ENCODE measurements at places on chromosomes 16 and 17.

- no peak for DNase-seq
Measured at GRCh38 chr16:21600031-21600773, 825 bp downstream of the METTL9 start.

- DNase-seq = no peak
Measured at GRCh38 chr16:27678955-27679354, 129.0 kb downstream of the KATNIP start.

- no peak for DNase-seq
Measured at GRCh38 chr16:31371619-31372484, 16.9 kb downstream of the ITGAX start.

- no peak for DNase-seq
Measured at GRCh38 chr17:48416971-48417370, 13.0 kb downstream of the SKAP1 start.

GRCh38 chr16:4477966-4478365, 1.8 kb downstream of the HMOX2 start:
- no peak for DNase-seq

- DNase-seq = peak; percentile 90
Measured at GRCh38 chr17:6473128-6473767, 29.0 kb downstream of the PIMREG start.

DNA sequence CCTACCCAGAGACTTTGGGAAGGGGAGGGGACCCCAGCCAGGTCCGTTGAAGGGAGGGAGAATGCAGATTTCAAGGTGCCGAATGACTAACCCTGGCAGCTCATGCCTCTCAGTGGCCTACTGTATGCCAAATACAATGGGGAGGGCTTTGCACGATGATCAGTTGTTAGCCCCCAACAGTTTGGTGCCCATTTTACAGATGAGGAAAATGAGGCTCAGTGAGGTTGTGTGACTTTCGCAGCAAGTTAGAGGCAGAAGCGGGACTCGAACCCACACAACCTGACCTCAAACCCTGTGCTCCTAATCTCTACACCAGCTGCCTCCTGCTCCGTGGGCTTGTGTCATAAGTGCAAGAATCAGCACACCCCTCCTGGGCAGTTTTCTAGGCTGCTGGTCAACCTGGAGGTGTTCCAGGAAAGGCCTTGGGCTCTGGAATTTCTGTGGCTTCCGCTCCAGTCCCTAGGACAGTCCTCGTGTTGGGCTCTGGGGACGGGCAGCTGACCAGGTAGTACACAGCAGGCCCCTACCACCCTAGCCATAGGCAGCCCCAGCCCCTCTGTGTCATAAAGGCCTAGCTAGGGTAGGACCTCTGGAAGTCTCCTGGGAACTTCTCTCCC, 11.9 kb upstream of the NAGPA start:
- DNase-seq = no peak

GRCh38 chr16:77745972-77746371, 23.7 kb downstream of the NUDT7 start:
- DNase-seq = no peak

GRCh38 chr17:77427391-77427991, 286.7 kb downstream of the SEC14L1 start:
- DNase-seq = peak; percentile 95

GRCh38 chr17:40371261-40371929, 6.9 kb upstream of the GJD3 start:
- no peak for DNase-seq

DNA sequence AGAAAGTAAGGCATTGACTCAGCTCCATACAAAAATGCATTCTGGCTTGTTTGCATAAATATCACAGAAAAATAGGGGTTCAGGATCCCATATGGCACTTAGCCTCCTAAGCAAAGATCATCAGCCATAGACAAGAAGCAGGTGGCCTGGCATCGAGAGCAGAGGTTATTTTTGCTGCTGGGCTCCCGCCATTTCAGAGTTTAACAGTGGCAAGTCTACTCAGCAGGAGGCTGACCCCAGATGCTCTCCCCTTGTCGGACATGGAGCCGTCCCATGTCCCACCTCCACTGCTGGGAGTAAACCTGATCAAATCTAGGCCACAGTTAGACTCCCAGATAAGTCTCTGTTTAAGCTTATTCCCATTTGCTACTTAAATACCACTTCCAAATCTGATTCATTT, 269.1 kb downstream of the FTO start:
- DNase-seq = no peak

- DNase-seq = no peak
Measured at GRCh38 chr17:35368081-35368830, 5.2 kb downstream of the SLFN11 start.

DNA sequence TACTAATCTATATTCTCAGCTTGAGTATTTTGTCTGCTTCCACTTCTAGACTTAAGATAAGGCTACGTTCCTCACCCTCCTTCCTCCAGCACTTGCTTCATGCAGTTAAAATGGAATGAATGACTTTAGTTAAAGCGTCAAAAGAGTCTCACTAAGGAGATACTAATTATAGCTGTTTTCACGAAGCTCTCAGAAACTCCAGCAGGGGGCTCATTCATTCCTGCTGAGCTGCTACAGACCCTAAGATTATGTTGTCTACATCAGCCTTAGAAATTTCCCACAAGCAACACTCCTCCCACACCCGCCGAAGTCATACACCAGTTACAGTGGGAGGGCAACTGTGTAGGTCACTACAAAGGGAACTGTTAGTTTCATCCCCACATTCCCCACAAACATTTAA, 57.0 kb upstream of the KIFC3 start:
- no peak for DNase-seq

GRCh38 chr16:22898874-22899348, 84.9 kb downstream of the HS3ST2 start:
- peak; percentile 90 for DNase-seq

GRCh38 chr17:36721560-36722120, 120.3 kb downstream of the MRM1 start:
- DNase-seq = no peak

DNA sequence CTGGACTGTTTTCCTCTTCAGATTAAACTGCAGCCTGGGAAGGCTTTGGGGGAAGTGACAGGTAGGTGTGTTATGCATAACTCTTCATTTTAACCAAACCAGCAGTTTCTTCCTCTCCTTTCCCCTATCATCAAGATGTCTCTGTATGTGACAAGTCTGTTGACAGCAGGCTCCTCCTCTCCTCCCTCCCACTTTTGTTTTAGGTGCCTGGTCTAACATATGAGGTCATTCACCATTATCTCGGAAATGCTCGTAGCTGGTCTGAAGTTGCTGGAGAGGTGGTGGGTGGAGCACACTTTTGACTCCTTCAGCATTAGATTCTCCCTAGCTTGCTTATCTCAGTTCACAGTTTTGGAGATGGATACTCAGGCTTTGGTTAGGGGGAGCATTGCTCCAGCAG, 571.0 kb upstream of the EEF2KMT start:
- DNase-seq = no peak

GRCh38 chr16:2465653-2466415, 5.3 kb upstream of the NTN3 start:
- DNase-seq = no peak

- no peak for DNase-seq
Measured at GRCh38 chr17:61465550-61466237, 13.5 kb downstream of the TBX4 start.

DNA sequence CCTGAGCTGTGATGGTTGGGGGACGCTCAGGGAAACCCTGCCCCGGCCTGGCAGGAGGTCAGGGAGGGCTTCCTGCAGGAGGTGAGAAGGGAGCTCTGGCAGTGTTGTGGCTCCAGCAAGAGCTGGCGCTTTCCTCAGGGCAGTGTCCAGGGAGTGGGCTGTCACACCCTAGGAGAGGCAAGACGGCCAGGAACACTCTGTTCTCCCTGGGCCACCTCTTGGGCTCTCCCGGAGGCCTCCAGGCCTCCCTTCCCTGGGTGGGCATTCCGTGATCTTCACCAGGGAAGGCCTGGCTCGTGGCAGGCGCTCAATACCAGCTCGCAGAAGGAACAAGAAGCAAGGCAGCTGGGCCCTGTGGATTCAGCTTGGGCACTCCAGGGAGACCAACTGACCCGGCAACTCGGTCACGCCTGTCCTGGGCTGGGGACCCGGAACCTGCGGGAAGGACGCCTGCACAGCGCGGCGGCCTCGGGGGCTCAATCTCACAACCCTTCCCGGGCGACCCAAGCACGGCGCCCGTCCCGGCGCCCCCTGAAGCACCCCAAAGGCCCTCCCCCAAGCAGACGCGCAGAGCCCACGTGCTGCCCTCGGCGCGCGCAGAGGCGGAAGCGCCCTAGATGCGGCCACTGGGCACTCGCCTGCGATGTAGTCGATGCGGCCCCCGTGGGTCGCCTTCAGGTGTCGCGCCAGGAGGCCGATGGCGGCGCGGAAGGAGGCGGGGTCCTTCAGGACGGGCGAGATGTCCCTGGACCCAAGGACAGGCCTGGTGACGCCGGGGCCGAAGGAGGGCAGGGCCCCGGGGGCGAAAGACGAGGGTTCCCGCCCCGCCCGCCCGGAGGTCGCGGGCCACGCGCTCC, 588 bp downstream of the APRT start:
- DNase-seq = peak; percentile 71

GRCh38 chr17:17495536-17496188, 533 bp downstream of the RASD1 start:
- DNase-seq = peak; percentile 86

- DNase-seq = no peak
Measured at GRCh38 chr17:30524847-30525246, 47.6 kb downstream of the GOSR1 start.

- no peak for DNase-seq
Measured at GRCh38 chr17:61075988-61076387, 323.7 kb upstream of the TBX2 start.

DNA sequence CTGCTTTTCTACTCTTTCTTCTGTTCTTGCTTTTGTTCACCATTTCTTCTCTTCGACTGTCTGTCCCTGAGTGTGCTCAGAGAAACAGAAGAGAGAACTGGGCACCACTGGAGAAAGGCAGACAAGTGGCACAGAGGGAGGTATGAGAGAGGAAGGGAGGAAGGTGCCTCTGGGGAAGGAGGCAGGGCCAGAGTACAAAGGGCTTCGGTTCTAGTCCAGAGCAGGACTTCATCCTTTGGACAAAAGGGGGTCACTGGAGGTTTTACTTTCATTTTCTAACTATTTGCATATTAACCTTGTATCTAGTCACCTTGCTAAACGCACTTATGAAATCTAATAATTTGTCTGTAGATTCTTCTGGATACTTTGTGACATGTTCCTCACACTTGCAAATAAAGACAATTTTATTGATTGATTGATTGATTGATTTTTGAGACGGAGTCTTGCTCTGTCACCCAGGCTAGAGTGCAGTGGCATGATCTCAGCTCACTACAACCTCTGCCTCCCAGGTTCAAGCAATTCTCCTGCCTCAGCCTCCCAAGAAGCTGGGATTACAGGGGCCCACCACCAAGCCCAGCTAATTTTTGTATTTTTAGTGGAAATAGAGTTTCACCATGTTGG, 13.5 kb downstream of the ITGB4 start:
- no peak for DNase-seq

- no peak for DNase-seq
Measured at GRCh38 chr16:71610936-71611871, 14.8 kb upstream of the MARVELD3 start.

DNA sequence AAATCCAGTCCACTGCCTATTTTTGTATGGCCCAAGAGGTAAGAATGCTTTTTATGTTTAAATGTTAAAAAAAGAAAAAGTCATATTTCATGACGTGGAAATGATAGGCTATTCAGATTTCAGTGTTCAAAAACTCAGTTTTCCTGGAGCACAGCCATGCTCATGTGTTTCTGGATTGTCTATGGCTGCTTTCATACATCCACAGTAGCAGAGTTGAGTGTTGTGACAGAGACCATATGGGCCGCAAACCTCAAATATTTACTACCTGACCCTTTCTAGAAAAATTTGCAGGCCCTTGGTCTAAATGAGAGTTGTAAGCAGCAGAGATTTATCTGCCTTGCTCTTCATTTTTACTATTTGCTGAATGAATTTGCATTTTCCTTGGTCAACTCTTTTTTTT, 264.1 kb downstream of the CBLN1 start:
- no peak for DNase-seq

DNA sequence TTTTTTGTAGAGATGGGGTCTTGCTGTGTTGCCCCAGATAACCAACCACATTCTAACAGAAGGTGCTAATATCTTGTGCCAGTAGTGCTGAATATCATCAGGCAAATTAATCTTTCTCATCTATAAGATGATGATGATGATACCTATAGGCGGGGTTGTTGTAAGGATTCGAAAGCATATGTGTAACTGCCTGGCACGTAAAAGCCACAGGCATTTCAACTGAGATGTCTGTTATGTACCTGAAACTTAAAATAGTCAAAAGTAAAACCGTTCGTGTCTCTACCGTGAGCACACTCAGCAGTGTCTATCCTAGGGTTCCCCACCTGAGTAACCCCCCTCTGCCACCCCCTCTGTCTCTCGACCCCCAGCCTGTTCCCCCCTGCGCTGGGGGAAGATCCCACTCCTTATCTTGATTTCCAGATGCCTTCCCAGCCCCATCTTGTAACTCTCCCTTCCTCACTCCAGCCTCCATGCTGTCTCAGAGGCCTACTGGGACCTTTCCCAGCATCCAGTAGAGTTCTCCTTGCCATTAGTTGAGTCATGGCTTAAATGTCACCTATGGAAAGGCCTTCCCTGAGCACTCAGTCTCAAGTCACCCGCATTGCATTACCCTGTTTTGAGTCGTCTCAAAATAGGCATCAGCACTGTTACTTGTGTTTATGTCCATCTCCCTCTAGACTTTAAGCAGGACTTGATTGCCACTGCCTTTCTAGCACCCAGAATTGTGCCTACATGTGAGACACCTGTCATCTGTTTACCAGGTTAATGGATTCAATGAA, 34.1 kb downstream of the CDRT15 start:
- no peak for DNase-seq

DNA sequence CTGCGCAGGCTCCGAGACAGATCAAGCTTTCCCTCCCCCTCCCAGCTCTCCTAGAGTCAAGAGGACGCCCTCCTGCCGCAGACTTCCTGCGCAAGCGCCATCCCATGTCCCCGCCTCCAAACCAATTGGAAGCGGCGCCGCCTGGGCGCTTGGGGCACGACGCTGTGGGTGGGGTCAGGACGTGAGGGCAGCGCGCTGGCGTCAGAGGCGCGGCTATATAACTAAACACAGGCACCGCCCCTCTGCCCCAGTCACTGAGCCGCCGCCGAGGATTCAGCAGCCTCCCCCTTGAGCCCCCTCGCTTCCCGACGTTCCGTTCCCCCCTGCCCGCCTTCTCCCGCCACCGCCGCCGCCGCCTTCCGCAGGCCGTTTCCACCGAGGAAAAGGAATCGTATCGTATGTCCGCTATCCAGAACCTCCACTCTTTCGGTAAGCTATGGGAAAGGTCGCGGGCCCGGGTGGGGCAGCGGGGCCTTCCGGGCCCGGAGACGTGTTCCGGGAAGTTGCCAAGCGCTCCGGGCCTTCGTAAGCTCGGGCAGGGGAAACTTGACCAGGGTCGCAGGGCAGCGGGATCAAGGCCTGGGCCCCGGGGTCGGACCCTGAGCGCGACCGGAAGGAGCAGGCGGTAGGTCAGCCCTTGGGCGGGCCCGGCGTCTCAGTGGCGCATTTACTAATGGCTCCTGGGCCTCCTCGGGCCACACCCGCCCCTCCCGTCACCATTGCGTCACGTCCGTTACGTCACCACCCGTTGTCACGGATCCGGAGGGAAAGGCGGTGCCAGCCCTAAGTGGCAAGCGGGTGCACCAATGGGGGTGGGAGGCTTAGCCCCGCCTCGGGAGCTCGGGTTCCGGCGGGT, at the start of gene EIF1:
TSS of gene EIF1 (plus strand) at position 245 of the 856 bp plus-strand sequence. CDS start at position 399, 154 bp downstream.
- DNase-seq = peak; percentile 100

- DNase-seq = no peak
Measured at GRCh38 chr16:57401943-57402640, 2.5 kb upstream of the CCL17 start.

GRCh38 chr17:15261258-15261801, 3.8 kb downstream of the PMP22 start:
- no peak for DNase-seq

- DNase-seq = no peak
Measured at GRCh38 chr17:82753201-82753464, 1.3 kb downstream of the TBCD start.

GRCh38 chr17:78838574-78839005, 2.0 kb downstream of the USP36 start:
- DNase-seq = no peak

Measured in lower leg skin (tissue), 4 donors.